ENCODE measurements at places on chromosomes 1 and 21.
A peak's percentile ranks its signal among the peaks of the same experiment; 100 is the strongest.

GRCh38 chr1:45769261-45769932 is 18.9 kb upstream of the IPP start:
- DNase-seq = peak; percentile 46

DNA sequence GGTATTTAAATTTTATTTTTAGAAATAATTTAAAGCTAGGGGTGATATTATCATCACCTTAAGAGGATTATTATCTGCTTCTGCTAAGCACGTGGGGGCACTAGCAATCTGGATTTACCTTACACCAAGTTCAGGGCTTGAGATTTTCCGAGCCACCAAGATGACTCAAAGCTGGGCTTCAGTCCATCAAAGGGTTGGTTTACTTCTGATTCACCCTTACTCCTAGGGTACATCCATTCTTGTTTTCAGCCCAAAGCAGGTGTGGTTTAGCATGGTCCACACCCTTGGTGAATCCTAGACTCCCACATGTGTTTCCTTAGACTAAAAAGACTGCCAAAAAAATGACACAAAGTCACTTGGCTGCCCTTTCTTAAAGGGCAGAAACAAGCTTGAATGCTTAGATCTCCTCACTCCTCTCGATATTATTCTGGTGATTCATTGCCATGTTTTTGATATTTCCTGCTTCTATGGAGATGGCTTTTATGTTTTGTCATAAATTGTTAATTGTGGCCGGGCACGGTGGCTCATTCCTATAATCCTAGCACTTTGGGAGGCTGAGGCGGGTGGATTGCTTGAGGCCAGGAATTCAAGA is 9.8 kb upstream of the PRSS38 start:
- no peak for DNase-seq

DNA sequence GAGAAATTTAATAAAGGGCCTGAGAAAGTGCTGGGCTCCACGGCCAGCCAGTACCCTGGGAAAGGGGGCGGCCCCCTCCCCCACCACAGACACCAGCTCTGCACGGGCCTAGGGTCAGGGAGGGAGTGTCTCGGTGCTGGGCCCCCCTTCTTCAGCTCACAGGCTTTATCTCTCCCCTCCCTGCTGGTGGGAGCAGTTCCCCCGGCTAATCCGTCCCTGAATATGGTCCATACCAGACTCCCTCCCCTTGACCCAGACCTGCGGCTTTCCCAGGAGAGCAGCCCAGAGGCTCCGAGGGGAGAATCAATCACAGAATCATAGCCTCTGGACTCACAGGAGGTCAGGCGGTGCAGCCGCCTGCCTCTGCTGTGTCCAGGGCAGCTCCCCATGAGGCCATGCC is 26.0 kb upstream of the RSPO1 start:
- DNase-seq = no peak

DNA sequence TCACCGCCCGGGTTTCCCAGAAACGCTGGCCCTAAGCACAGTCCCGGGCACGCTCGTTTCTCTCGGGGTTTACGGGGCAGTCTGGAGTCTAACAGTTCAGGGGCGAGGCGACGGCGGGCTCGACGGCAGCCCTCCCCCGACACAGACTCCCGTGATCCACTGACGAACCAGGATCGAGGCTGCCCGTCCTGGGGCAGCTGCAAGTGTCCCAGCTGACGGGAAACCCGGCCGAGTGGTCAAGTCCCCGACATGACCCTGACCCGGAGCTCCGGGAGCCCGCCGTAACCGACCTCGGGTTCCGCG is 494 bp downstream of the UBE2J2 start:
- no peak for DNase-seq

- no peak for DNase-seq
Observed at GRCh38 chr1:76862447-76862846, 4.8 kb upstream of the ST6GALNAC5 start.

- no peak for DNase-seq
Observed at GRCh38 chr1:4060850-4061249, 160.8 kb upstream of the C1orf174 start.

DNA sequence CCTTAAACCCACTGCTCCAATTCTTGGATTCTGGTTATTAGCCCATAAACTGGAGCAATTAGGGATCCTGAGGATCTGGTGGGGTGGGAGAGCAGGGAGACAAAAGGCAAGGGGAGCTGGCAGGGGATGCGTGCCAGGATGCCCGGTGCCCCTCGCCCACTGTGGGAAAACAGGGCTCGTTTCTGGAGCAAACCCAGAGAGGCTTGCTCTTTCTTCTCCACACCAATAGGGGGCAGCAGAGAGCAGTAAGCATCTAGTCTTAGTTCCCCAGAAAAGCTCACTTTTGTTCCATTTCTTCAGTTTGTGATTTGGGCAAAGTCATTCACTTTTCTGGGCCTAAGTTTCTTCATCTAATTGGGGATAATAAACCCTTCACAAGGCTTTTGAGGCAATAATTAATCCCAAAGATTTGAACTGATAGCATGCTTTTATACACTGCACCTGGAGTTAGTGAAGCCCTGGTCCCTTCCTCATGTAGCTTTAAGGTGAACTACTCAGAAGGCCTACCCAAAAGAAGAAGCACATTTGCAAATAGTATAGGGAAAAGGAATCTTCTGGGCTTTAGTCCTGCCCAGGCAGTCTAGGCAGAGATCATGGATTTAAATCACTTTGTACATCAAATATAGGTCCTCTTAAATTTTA is 160.6 kb upstream of the USP24 start:
- no peak for DNase-seq

- DNase-seq = no peak
Observed at GRCh38 chr1:170686291-170686690, 22.4 kb downstream of the PRRX1 start.

- no peak for DNase-seq
Observed at GRCh38 chr1:80248886-80249285, 1242.4 kb upstream of the ADGRL4 start.

DNA sequence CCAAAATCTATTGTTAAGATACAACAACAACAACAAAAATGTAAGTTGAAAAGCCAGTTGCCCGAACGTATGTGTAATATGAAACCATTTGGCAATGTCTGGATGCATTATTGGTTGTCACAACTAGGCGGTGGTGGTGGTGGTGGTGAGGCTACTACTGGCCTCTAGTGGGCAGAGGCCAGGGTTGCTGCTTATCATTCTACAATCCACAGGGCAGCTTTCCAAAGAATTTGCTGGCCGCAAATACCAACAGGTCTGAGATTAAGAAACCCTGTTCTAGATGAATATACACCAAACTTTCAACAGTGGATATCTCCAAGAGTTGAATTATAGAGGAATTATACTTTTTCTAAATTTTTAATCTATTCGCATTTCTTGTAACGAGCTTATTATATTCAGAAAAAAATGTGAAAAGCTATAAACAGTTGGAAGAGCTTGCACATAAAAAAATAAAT is 26.8 kb upstream of the ZNF697 start:
- DNase-seq = peak; percentile 47

DNA sequence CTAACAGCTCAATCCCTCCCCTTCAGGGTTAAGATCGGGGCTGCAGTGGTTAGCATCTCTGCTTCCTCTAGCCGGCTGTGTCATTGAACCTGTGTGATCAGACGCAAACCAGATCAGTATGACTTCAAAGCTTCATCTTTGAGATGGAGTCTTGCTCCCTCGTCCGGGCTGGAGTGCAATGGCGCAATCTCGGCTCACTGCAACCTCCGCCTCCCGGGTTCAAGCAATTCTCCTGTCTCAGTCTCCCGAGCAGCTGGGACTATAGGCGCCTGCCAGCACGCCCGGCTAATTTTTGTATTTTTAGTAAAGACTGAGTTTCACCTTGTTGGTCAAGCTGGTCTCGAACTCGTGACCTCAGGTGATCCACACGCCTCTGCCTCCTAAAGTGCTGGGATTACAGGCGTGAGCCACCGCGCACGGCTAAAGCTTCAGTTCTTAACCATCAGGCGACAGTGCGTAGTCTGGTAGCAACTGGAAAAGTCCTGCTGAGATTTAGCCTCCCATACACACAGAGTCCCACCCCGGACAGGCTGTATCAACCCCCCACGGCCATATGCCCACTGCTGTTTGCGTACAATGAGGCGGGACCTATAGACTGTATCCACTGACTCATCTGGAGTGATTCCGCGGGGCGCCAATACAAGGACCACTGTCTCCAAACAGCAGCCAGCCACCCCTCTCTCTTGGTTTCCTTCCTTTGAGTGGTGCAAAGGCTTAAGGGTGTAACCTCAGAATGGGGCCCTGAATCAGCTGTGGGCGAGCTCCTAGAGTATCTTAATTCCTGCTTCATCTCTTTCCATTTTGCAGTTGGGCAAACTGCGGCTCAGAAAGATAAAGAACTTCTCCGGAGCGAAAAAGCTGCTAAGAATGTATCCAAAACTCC is 23.3 kb downstream of the CELA3A start:
- peak; percentile 86 for DNase-seq

DNA sequence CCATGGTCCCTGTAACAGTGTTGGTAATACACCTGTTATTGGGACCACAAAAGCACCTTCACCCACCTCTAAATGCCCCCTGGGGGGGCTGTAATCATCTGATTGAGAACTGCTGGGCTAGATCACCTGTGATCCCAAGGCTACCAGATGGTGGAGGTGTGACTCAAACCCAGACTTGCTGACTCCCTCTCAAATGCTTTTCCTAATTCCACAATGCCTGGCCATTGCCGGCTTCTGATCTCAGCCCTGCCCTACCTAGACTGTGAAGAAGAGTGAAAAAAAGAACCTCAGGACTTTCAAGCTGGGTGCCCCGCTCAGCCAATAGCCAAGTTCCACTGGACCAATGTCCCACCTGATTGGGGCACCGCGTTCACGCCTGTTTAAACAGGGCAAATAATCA is 9.6 kb downstream of the TMEM9 start:
- DNase-seq = no peak

DNA sequence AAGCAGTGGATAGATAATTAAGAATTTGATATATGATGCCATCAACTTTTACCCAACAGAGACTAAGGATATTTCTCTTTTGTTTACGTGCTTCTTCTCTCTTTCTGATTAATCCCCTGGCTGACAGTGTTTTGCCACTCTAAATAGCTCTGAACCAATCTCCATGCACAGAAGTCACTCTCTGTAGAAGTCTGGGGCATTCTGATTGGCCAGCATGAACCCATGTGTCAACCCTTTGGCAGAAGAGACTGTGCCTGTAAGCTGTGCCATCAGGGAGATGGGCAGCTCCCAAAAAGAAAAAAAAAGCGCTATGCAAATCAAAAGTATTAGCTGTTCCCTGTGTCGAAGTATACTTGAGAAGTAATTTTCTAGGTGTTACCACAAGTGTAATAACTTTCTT is 34.1 kb upstream of the NRIP1 start:
- DNase-seq = no peak

GRCh38 chr1:59879996-59880505 is 46.5 kb downstream of the CYP2J2 start:
- no peak for DNase-seq

DNA sequence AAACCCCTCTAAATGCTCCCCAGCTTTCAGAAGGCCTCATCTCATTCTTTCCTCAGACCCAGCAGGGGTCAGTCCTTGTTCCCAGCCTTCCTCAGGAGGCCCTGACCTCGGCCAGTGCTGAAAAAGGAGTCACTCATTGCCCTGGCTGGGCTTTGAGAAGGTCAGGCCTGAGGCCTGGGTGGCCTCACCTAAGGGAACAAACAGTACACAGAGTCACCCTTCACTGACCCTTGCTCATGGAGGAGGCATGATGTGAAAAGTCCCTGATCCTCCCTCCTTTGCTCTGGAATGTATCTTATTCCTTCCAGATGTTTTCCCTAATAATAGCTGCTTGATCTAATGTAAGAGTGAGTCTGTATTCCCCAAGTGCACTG is 117.7 kb upstream of the SLC44A3 start:
- no peak for DNase-seq

- no peak for DNase-seq
Observed at GRCh38 chr1:176876966-176877515, 287.5 kb downstream of the ASTN1 start.

GRCh38 chr1:205170532-205171269 is 40.8 kb downstream of the DSTYK start:
- DNase-seq = no peak

DNA sequence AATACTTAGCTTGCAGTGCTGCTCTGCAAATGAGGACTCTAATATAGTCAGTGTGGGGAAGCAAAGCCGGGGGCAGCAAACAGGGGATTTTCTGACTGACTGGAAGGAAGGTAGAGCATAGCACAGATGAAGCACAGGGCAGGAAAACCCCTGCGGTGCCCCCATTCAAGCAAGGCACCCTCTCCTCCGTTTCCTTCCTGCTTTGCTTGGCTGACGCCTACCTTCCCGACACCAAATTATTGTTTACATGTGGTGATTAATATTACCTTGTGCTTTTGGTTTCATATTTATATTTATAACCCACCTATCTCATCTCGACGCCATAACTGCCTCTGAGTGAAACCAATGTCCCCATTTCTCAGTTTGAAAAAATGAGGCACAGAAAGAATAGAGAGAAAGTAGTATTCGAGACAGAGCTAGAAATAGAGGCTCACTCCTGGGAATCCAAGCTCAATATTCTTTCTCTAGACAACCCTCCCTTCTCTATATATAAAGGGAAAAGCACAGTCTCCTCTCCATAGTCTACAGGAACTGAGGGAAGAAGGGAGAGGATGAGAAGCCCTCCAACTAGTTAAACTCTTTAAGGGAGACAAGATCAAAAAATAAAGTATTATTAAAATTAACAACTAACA is 41.3 kb downstream of the PIK3C2B start:
- DNase-seq = no peak

Data from femur (tissue), 1 donor.